Mucosa of descending colon (tissue), 3 donors: ENCODE measurements at places on chromosomes 2 and 18. TPM values are rescaled to one million over a fixed set of nuclear protein-coding genes. Genes with fewer than 3 reads are reported as not detected.

DNA sequence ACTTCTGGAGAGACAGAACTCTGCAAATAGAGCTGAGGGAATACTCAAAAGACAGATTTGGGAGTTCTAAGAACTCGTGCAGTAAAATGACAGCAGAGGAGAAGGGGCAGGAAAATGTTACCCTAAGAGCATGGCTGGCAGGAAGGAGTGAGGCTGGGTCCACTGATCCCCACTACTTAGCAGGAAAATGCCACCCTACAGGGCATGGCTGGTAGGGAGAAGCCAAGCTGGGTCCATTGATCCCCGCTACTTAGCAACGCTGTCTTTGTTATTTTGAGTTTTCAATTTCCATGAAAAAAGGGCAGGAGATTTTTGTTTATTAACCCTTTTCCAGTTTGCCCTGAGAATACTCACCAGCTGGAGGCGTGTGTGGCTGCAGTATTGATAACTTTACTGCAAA is 100.3 kb upstream of the TMEM200C start:
- no peak for DNase-seq

GRCh38 chr18:74063557-74063956 is 84.1 kb downstream of the FBXO15 start:
- DNase-seq, result no peak

- no peak for DNase-seq
Measured at GRCh38 chr2:205435970-205436369, 246.3 kb upstream of the NRP2 start.

DNA sequence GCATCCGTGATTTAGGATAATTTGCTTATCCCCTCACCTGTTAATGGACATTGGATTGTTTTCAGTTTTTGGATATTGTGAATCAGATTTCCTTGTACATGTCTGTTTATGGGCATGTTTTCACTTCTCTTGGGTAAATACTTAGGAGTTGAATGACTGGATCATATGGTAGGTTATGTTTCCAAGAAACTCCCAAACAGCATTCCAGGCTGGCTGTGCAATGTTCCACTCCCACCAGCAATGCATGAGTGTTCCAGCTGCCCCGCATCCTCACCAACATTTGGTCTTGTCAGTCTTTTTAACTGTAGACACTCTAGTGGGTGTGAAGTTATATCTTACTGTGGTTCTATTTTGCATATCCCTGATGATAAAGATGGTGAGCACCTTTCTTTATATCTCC is 8.9 kb upstream of the LRRFIP1 start:
- DNase-seq, result no peak

DNA sequence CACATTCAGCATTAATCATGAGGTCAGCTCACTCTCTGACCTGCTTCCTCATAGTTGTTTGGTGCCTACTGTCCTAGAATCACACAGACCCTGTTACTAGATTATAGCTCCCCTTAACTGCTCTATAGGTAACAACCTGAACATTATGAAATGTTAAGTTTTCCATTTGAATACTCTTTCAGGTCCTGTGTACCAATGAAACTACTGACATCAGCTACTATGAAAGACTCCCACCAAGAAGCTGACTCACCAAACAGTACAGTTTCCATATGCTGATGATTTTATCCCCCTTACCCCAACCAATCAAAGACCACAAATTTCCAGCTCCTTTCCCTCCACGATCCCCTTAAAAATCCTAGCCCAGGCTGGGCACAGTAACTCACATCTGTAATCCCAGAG is 56.3 kb downstream of the SRBD1 start:
- no peak for DNase-seq

DNA sequence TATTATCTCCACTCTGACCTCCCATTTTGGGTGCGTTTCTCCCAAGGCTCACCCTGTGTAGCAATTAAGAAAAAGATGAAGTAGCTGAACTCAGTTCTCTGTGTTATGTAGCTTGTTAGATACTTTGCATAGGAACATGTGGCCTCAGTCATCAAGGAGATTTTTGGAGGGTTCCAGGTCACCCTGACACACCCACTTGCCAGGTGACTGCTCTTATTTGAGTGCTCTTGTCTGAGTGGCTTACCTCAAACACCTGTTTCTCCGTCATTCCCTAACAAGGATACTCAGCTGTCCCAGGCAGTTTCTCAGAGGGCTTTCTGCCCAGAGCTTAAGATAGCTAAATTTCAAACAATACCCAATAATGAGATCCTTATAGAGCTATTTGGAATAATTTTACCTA is 577.2 kb upstream of the HNMT start:
- DNase-seq, result no peak

DNA sequence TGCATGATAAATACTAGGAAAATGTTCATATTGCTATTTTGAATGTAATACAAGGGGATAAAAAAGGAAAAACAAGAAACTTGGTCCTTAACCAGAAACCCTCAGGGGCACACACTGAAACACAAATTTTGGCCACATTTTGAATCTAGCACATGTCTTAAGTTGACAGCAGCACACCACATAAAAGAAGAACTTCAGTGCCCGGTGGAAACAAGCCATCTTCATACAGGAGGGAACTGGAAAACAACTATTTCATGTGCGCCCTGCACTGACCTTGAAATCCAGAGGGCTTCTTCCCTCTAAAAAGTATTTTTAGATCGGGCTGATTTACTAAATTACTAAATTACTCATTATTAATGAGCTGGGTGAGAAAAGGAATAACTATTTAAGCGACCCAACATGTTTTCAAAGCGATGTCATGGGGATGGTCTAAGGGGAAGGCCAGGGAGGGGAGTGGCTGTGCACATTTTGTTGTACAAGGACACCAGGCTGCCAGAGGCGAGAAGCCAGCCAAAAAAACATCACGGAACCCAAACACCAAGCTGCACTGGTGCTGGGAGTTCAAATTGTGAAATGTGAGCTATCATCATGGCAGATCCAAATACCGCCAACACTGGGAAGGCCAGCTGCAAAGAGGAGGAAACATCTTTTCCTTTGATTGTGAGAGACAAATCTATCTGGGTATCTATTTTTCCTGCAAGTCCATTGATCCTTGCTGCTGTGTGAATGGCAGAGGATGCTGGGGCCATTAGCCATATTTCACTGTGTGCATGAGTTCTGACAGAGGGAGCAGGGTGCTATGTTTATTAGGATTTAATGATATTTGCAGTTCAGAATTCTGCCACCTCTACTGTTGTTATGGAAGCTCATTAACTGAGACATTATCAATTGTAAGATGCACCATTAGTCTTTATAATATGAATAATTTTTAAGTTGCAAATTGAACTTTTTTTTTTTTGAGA is 150.7 kb upstream of the LMAN1 start:
- no peak for DNase-seq

Gene CIB4
- not detected for total RNA-seq
